Vein endothelial cell (primary cell): ENCODE measurements at places on chromosomes 1 and 21. TPM values are rescaled to one million over a fixed set of nuclear protein-coding genes. Genes with fewer than 3 reads are reported as not detected.

Gene FBXO2
- total RNA-seq, result 1.3 and 2.3 TPM in 2 replicates

Gene GBP6
- not detected in 2 replicates for total RNA-seq

Gene CR1L
- total RNA-seq, result not detected in 2 replicates

Gene OR11L1
- not detected in 2 replicates for total RNA-seq

Gene C1orf185
- not detected in 2 replicates for total RNA-seq
